Right cardiac atrium (tissue), 5 donors: ENCODE measurements at places on chromosomes 2 and 18.

- no peak for DNase-seq
Measured at GRCh38 chr2:231490801-231491200, 26.5 kb upstream of the NCL start.

GRCh38 chr2:23549051-23549450 lies 164.1 kb downstream of the KLHL29 start:
- no peak for DNase-seq

DNA sequence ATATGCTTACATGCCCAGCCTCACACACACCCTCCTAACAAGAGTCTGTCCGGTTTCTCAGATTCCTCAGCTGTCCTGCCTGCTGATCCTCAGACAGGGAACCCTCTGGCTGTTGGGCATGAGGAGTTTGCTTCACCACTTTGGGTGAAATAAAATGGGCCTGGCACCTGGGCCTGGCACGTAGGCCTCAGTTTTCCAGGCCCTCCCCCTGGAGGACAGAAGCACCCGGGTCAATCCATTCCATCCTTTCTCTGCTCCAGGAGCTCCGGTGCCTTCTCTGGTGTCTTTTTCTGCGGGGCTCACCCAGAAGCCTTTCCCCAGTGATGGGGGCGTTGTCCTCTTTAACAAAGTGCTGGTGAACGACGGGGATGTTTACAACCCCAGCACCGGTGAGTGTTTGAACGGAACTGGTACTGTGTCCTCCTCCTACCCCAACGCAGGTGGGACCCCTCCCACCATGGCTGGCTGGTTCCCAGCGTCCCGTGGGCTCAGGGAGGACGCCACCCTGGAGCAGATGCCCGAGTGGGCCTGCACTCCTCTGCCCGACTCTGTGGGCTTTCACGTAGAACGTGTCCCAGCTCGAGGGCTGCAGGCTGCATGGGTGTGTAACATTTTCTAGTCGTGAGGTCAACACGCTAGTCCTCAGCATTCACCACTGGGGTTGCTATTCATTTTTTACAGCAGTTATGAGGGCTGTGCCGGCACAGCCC lies 62.8 kb downstream of the EMILIN2 start:
- DNase-seq, result no peak

GRCh38 chr2:16717477-16717876 lies 51.8 kb upstream of the CYRIA start:
- DNase-seq, result peak; percentile 36

DNA sequence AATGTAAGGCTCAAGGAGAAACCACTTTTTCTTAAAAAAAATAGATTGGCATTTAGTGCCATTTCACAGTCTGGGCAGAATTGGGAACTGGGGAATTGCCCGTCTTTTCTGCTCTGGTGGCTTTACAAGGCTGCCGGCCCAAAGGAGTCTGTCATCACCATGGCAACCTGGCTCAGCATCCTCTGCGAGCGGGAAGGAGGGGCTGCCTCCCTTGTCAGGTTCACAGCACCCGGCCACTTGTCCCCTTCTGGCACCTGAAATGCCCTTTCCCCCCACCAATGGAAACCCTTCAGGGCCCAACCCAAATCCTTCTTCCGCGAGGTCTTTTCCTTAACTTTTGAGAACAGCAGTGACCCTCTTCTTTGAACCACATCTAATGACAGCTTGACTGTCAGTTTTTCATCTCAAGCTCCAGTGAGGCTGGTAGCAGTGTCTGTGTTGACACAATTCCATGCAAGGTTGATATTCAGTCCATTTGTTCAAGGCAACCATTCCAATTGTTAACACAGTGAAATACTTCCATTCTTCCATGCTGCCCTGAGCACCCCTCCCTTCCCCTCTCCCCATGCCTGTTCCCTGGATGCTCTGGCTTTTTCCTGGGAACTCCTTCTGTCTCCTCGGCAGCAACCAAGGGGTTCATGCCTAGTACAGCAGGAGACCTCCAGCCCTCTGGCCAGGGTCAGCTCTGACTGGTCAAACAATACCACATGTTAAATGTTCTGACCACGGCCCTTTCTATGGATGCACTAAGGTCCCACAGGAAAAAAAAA lies 79.6 kb downstream of the DNER start:
- DNase-seq, result no peak

GRCh38 chr18:36862182-36862581 lies 33.3 kb downstream of the KIAA1328 start:
- DNase-seq, result no peak

DNA sequence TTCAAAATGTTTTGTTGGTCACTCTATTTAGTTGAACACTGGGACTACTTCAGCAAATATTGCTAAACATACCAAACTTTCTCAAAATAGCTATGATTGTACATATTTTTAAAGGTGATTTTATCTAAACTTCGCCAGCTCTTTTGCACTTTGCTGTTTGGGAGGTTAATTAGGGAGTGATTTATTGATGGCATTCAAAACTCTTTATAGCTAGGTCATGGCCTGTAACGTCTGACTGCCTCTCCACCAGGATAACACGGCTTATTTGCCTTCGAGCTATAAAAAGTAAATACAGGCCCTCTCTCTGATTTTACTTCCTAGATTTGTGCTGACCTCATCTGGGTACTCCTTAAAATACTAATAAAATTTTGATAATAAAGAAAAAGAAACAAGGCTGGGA lies 931.9 kb downstream of the DCDC2C start:
- no peak for DNase-seq

DNA sequence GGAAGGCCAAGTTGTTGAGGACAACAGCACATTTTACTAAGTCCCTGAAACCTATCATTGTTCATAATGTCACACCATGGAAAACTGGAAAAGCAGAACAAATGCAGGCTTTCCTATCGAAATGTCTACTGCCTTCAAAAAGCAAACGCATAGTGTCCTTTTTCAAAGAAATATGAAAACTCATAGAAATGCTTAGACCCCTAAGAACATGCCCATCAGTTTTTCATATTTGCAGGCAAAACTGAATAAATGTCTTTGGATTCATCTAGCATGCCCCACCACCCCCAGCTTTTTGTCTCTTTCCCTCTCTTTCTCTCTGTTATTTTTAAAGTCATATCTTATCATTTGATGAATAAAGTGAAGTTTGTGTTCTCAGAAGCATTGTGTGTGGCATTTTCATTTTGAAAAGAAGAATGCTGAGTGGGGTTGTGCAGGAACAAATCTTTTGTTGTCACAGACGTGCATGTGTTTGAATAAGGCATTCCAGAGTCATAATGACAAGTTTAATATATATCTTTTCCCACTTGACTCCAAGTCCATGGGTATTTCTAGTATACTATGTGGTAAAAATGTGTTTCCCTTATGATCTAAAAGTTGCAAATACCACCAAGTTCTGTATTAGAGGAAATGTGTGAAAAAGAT lies 2180.0 kb upstream of the PIK3C3 start:
- no peak for DNase-seq

GRCh38 chr2:12858786-12859185 lies 142.1 kb downstream of the TRIB2 start:
- DNase-seq, result no peak

- DNase-seq, result no peak
Measured at GRCh38 chr2:58921676-58922075, 680.6 kb upstream of the FANCL start.

- peak; percentile 74 for DNase-seq
Measured at GRCh38 chr2:9703085-9703678, 72.4 kb upstream of the YWHAQ start.

- DNase-seq, result no peak
Measured at GRCh38 chr2:178197791-178198190, 3.5 kb downstream of the OSBPL6 start.
